Esophagus squamous epithelium (tissue), 5 donors: ENCODE measurements at places on chromosomes 13 and 19.

DNA sequence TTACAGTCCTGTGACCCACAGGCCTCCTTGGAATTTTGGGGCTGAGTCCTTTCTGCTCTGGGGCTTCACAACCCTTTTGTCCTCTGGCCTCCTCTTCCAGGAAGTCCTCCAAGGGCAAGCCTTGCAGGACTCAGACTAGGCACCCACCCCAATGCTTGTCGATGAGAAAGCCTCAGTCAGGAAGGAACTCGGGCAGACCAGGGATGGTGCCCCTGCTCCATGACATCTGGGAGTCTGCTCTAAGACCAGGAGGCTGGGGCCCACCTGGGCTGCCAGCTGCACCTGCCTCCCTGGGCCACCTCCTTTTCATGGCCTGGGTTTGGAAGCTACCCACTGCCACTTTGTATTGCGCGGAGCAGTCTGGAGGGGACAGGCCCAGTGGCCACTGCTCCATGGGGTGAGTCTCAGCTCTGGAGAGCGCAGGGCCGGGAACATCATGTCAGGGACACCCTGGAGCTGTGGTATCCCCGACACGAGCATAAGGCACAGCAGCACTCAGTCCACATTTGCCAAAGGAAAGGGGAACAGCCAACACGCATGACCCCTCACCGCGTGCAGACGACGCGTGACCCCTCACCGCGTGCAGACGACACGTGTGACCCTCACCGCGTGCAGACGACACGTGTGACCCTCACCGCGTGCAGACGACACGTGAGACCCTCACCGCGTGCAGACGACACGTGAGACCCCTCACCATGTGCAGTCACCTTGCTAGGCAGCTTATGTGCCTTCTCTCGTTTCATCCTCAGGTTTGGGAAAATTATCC, 10.8 kb downstream of the C2CD4C start:
- no peak for DNase-seq

DNA sequence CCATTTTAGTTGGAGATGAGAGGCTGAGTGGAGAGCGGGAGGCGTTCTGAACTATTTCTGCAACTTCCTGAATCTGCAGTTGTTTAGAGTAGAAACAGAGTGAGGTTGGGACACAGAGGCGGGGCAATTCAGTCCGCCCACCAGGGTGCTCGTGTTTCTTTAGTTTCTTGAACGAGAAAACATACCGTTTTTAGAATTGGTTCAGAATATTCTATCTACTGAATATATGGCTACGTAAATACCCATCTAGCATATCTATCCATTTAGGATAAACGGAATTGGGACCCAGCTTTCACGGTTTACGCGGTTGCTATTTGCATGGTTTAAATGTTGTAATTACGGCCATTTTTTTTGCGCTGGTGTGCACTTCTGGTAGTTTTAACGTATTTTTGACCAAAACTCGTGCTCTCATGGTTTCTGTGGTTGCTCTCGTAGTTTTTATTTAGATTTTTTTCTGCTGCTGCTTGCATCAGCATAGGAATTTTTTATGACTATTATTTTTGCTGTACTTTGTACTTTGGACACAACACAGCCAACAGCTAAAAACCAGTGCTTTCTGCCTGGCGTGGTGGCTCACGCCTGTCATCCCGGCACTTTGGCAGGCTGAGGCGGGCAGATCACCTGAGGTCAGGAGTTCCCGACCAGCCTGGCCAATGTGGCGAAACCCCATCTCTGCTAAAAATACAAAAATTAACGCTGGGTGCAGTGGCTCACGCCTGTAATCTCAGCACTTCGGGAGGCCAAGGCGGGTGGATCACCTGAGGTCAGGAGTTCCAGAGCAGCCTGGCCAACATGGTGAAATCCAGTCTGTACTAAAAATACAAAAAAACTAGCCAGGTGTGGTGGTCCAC, 32.7 kb downstream of the TIMM13 start:
- no peak for DNase-seq

GRCh38 chr19:27673986-27674385, 1539.0 kb downstream of the UQCRFS1 start:
- DNase-seq: no peak

- DNase-seq: no peak
These were observed 67.9 kb downstream of the NDFIP2 start for GRCh38 chr13:79548902-79549301.

DNA sequence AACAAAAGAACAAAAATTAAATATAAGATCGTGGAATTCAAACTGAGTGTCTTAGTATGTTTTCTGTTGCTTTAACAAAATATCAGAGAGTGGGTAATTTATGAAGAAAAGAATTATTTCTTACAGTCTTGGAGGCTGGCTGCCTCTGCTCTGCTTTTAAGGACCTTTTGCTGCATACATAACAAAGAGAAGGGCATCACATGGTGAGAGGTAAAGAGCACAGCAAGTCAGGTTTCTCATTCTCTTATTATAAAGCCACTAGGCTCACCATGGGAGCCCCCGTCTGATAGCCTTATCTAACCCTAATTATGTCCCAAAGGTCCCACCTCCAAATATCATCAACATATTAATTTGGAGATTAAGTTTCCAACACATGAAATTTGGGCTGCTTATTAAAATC, 231.3 kb downstream of the SLITRK6 start:
- no peak for DNase-seq

- DNase-seq: no peak
These were observed 21.0 kb upstream of the HOMER3 start for GRCh38 chr19:18961767-18962620.
